ENCODE measurements at places on chromosomes 7 and 10.
A peak's percentile ranks its signal among the peaks of the same experiment; 100 is the strongest.

DNA sequence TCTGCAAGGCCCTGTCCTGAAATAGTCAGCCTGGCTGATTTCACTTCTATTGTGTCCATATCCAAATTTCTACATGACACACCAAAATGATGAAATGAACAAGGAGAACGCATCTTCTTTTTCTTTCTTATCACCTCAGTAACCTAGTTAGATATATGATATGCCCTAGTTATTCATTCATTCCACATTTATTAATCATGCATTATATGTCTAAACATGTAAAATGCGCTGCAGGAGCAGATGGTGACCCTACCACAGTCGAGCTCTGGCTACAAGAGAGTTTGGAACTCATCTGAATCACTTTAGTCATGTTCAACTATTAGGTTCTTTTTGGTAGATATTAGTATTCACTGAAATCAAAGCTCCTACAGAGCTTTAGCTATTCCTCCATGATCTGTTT, 31.8 kb upstream of the VPS41 start:
- no peak for DNase-seq

DNA sequence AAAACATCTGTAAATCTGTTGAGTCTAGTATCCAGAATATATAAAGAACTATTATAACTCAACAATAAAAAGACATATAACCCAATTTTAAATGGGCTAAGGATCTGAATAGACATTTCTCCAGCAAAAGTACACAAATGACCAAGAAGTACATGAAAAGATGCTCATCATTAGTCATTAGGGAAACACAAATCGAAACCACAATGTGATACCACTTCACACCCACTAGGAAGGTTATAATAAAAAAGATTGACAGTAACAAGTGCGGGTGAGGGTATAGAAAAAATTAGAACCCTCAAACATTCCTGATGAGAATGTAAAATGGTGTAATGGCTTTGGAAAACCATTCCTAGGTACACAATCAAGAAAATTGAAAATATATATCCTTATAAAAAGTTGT, 4.1 kb downstream of the XPNPEP1 start:
- no peak for DNase-seq

- DNase-seq, result peak; percentile 79
Observed at GRCh38 chr7:45136106-45137060, 21.2 kb upstream of the RAMP3 start.

DNA sequence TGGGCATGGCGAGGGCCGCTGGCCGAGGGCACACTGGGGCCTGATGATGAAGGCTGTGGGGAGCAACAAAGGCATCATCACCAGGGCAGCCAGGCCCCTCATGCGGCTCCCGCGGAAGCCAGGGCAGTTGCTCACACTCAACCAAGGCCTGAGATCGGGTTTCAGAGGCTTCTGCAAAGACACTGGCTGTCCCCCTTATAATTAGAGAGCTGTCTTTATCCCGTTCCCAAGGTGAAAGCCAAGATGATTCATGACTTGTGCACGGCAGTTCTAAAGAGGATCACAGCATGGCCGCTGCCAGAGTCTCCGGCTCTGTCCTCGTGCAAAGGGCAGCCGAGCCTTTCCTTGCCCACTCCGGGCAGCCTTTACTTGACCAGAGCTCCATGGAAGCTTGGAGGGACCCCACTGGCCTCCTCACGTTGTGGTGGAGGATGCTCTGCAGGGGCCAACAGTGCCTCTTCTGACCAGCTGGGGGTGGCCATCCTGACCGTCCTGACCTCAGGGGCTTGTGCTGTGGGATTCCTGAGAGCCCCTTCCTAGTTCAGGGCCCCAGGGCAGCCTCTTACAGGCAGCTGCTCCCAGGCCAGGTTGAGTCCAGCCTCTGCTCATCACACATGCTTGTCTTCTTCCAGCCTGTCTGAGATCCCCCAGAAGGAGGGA, 82.3 kb downstream of the PRKAG2 start:
- no peak for DNase-seq

DNA sequence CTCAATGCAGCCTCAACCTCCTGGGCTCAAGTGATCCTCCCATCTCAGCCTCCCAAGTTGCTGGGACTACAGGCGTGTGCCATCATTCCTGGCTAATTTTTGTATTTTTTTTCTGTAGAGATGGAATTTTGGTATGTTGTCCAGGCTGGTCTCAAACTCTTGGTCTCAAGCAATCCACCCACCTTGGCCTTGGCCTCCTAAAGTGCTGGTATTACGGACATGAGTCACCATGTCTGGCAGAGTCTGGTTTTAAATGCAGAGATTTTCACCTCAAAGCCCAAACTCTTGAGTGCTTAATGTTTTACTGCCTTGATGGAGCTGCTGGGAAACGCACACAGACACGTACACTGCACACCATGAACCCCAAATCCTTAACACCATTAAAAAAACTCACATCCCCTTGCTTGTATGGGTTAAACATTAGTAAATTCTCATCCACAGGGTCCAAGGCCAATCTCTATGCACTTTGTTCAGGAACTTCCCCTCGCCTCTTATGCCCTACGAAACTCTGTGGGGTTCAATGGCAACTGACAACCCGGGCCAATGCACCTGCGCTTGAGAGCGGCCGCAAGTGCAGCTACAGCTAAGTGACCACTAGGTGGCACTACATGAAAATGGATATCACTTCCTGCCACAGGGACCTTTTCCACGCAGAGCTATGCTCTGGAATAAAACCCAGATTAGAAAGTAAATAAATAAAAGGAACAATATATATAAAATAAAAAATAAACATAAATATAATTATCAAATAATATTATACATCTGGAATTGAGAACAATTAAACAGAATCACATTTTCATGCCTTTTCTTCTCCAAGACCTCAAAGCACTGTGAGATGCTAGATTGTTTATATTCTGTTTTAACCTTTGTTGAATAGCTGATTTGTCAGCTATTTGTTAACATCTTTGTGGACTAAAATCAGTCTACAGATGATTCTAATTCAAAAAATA, 66.9 kb upstream of the AFAP1L2 start:
- peak; percentile 70 for DNase-seq

- DNase-seq, result peak; percentile 50
Observed at GRCh38 chr10:24871011-24871935, 81.1 kb downstream of the PRTFDC1 start.

DNA sequence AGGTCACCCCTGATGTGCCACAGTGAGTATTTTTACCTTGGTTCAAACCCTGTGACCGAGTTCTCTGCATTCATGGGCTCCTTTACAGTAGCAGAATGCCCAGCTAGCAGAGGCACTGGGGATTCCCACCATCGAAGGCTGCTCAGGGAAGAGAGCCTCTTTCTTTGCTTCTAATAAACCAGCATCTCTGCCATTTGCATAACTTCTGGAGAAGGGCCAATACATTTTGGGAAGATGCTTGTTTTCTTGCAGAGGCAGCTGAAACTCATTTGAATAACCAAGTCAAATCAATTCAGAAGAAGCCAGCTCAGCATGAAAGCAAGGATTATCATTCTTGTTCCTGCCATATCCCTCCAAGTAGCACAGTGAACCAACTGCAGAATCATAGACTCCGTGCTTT, 82.9 kb upstream of the WDR11 start:
- DNase-seq, result no peak

DNA sequence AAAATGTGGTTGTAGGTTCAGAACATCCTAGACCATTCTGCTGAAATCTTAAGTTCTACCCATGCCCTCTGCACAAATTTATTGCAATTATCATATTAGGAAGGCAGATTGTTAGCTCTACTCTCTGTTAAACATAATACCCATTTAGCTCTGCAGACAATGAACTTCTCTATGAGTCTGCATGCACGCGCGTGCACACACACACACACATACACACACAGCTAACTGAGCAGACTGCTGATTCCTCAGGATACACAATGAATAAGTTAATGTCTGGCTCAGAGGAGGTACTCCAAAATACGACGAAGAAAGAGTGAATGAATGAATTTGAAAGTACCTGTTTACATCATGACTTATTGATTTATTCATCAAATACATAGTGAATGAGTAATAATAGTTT, 276.2 kb upstream of the SORCS1 start:
- DNase-seq, result no peak

- no peak for DNase-seq
Observed at GRCh38 chr7:50363327-50364060, 59.0 kb downstream of the IKZF1 start.

GRCh38 chr10:69636626-69637605, 6.9 kb downstream of the FAM241B start:
- no peak for DNase-seq

GRCh38 chr10:43145311-43145710, 7.1 kb downstream of the CSGALNACT2 start:
- DNase-seq, result no peak

- DNase-seq, result peak; percentile 77
Observed at GRCh38 chr7:26090927-26091519, 61.0 kb upstream of the NFE2L3 start.

DNA sequence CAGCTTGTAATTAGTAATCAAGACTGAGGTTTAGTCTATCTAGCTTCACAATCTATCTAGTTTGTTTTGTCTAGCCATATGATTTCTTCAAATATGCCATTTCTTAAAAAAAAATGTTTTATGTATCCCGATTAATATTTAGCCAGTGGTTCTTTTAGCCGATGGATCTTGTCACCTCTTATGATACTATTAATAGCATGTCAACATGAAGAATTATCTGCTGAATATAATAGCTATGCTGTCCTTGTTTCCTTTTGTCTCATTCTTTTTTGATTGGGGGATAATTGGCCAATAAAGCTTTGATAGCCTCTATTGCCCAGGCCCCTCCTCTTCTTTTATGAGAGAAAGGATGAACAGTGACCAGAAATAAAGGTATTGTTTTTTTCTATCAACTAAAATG, 32.8 kb downstream of the PTEN start:
- DNase-seq, result no peak

DNA sequence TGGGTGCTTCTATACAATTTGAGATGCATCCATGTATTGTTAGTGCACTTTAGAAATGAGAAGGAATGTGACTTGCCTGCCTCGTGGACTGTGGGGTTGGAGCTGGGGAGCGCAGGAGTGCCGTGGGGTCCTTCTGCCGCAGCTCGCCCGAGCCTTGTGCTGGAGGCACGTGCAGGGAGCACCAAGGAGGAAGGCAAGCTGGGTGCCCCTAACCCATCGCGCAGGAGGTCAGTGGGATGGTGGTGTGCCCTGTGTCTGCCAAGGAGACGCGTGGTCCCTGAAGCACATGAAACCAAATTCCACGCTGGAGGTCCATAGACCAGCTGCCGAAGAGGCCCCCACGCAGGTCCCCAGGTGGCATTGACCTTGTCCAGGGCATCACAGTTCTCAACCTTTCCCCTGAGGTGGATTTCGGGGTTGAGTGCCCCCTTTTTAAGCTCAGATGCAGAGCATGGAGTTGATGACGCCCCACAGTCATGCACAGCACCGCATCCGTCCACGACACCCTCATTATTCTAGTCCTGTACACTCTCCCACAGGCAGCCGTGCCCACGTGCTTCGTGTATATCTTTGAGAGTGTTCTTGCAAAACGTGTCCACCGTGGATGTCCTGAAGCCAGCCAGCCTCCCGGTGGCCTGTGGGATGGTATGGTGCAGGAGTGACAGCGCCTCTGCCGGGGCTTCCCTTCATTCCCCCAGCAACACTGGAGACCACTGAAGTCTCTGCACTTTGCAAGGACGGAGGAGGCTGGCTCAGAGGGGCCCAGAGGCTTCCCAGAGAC, 35.5 kb downstream of the FKBP6 start:
- no peak for DNase-seq

GRCh38 chr10:66822801-66823200, 103.0 kb upstream of the LRRTM3 start:
- DNase-seq, result no peak

DNA sequence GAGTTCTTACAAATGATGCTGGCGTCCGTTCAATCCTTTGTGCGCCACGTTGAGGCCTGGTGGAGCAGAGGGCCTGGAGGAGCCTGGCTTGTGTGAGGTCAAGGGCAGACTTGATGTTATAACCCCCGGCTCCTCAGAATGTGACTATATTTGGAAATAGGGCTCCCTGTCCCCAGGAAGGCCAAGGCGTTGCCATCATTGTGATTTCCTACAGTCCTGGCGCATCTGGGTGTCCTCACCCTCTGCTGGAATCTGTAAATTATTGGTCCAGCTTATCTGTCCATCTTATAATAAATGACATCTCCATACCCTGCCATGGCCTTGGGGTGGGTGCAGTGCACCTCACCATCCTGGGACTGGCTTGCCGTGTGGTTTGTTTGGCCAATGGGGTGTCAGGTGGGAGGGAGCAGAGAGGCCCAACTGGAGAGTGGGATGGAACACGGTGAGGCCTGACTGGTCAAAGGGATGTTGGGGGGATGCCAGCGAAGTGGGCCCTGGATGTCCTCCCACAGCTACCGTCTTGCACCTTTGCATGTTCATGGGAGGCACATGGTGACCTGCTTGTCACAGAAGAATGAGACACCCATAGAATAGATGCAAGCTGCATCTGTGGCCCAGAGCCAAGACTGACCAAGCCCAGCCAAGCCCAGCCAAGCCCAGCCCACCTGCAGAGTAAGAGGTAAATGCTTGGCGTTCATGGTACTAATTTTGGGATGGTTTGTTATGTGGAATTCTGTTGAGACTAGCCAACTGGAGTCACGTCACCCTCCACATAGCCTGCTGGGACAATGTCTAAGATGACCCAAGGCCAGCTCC, 11.1 kb upstream of the LRRC27 start:
- no peak for DNase-seq

- DNase-seq, result no peak
Observed at GRCh38 chr10:69362471-69362954, 54.2 kb downstream of the TACR2 start.

DNA sequence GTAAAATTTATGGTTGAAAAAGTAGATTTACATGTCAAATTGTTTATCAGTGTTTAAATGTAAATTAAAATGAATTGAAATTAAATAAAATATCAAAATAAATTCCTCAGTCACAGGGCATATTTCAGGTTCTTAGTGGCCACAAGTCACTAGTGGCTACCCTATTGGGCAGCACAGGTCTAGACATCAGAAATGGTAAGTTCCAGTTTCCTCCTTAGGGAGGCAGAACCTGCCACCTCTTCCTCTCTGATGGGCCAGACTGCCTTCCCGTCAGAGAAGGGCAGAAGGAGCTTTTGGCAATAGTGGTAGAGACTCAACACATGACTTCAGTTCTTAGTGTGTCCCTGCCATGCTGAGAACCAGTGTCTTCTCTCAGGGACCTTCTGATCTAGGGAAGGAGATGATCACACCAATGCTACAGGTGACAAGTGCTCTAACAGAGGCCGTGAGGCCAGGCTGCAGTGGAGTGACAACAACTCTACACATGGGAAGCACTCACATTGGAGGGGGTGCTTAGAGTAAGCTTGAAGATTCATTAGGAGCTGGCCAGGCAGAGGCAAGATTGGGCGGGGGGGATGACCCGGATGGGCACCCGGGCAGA, 14.4 kb upstream of the PCBD1 start:
- no peak for DNase-seq
